ENCODE measurements at places on chromosomes 6 and 20. TPM values are rescaled to one million over a fixed set of nuclear protein-coding genes. Genes with fewer than 3 reads are reported as not detected.

The NR2E1 gene
- polyA plus RNA-seq = not detected

The CCM2L gene
- 26.8 TPM for polyA plus RNA-seq

The ANKEF1 gene
- 0.37 TPM for polyA plus RNA-seq

The MUCL3 gene
- not detected for polyA plus RNA-seq

The RPP40 gene
- 12.0 TPM for polyA plus RNA-seq

The MYCT1 gene
- polyA plus RNA-seq = 21.0 TPM

The RFX6 gene
- polyA plus RNA-seq = not detected

The EYA2 gene
- 0.29 TPM for polyA plus RNA-seq
